Right atrium auricular region (tissue), 2 donors: ENCODE measurements at places on chromosomes 13 and 19. TPM values are rescaled to one million over a fixed set of nuclear protein-coding genes. Genes with fewer than 3 reads are reported as not detected.

- H3K4me1 ChIP-seq = peaks cover 3% of the 10 kb centered on the region
- H3K36me3 ChIP-seq = no peaks in the 10 kb centered on the region
- H3K4me3 ChIP-seq = no peak overlapping the region
- no peaks in the 10 kb centered on the region for H3K27me3 ChIP-seq
- H3K27ac ChIP-seq = no peak overlapping the region
Observed at GRCh38 chr19:45462174-45462573, 5.6 kb upstream of the FOSB start.

GRCh38 chr13:110976785-110977184 lies 61.9 kb upstream of the ANKRD10 start:
- H3K27me3 ChIP-seq = no peaks in the 10 kb centered on the region
- DNase-seq = no peak
- no peak overlapping the region for H3K4me3 ChIP-seq
- H3K27ac ChIP-seq = no peak overlapping the region

DNA sequence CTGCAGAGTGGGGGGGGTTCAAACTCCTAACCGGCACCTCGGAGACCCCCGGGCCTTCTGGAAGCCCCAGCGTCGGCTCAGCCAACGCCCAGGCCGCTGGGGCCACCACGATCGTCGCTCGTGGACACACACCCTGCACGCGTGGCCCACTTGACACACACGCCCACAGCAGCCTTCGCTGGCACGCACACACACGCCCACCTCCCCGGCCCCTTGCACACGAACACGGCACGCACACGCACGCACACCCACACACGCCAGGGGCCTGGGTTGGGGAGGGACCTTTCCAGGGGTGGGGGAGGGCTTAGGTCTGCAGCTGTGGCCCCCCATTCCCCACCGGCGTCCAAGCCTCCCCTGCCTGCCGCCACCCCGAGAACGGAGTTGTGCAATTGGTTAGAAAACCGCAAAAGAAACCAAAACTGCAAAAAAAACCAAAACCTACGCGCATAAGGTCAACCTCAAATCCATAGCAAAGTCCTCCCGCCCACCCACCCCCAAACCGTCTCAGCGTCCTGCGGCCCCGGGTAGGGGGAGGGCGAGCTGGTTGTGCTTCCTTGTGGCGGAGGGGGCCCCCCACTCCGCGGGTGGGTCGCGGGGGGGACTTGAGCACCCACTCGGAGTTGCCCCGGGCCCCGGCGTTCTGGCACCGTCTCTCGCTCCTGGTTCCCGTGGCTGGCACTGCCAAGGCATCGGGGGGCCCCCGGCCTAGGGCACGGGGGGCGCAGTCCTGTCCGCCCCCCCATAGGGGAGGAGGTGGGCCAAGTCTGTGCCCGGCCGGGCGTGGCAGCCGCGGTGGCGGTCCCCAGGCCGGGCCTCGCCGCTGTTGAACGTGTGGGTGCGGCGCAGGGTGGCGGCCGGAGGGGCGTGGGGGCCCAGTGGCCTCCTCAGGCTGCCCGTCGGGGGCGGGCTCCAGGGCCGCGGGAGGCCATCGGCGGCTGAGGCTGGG lies 3.3 kb upstream of the LRG1 start:
- H3K36me3 ChIP-seq = no peaks in the 10 kb centered on the region
- H3K27me3 ChIP-seq = no peaks in the 10 kb centered on the region
- H3K27ac ChIP-seq = no peak overlapping the region
- peak overlapping the region; percentile 16 for H3K4me3 ChIP-seq
- H3K4me1 ChIP-seq = peaks cover 1% of the 10 kb centered on the region

DNA sequence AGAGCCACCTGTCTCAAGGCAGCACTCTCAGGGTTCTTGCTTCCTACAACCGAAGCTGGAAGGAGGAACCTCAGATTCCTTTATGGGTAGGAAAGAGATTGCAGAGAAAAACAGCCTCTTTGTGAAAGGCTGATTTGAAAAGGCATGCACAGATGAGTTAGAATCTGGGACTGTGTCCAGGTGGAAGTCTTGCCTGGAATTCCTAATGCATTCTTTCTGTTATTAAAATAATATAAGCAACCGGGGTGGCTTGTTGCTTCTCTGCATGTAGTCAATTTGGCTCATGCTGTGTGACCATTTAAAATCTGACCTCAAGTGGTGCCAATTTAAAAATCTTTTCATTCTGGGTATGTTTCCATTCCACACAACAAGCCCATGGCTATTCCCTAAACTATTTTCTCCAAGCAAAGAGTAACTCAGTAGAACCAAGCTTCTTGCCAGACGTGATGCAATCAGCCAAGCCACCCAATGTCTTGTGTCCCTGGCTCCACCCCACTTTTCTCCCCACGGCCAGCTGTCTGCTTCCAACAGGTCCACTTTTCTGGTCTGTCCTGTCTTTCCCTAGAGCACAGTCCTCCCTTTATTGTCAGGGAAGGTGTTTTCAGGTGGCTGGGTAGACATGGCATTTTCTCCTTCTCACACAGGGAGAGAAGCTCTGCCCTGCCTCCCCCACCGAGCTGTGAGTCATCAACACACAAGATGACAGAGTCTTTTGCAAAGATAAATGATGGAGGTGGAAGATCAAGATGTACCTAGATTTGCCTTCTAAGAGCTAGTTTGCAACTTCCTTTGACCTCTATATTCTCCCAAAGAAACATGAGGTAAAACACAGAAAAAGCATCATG lies 394.3 kb downstream of the FOXO1 start:
- H3K36me3 ChIP-seq = no peaks in the 10 kb centered on the region
- DNase-seq = peak; percentile 91
- H3K27ac ChIP-seq = peak overlapping the region; percentile 72
- H3K4me1 ChIP-seq = no peaks in the 10 kb centered on the region
- no peak overlapping the region for H3K4me3 ChIP-seq

MEF2B gene
- total RNA-seq = not detected

CD320 gene
- 51.0 TPM for total RNA-seq

- no peak overlapping the region for H3K4me3 ChIP-seq
- H3K27ac ChIP-seq = no peak overlapping the region
- H3K36me3 ChIP-seq = no peaks in the 10 kb centered on the region
- H3K27me3 ChIP-seq = no peaks in the 10 kb centered on the region
Observed at GRCh38 chr19:2375353-2376121, 15.5 kb downstream of the TMPRSS9 start.

ZNF135 gene
- total RNA-seq = 3.1 TPM

MRPL4 gene
- 75.9 TPM for total RNA-seq

CACNG8 gene
- 0.24 TPM for total RNA-seq

TUBB4A gene
- 0.83 TPM for total RNA-seq

SLC39A3 gene
- 38.0 TPM for total RNA-seq

NOVA2 gene
- 3.9 TPM for total RNA-seq

GRCh38 chr13:54958781-54959180 lies 1930.2 kb downstream of the OLFM4 start:
- no peaks in the 10 kb centered on the region for H3K27me3 ChIP-seq

GRCh38 chr19:623974-624373 lies 9.4 kb downstream of the POLRMT start:
- no peak overlapping the region for H3K27ac ChIP-seq
- H3K4me3 ChIP-seq = no peak overlapping the region
- no peaks in the 10 kb centered on the region for H3K4me1 ChIP-seq
- no peak for DNase-seq
- H3K36me3 ChIP-seq = peaks cover 57% of the 10 kb centered on the region

NEK5 gene
- 1.1 TPM for total RNA-seq

LGALS7B gene
- not detected for total RNA-seq
